Upper lobe of right lung (tissue), 1 donor: ENCODE measurements at places on chromosomes 1 and 21. TPM values are rescaled to one million over a fixed set of nuclear protein-coding genes. Genes with fewer than 3 reads are reported as not detected.

IRF6 gene
- 17.9 TPM for total RNA-seq

S100A3 gene
- 1.3 TPM for total RNA-seq

JAM2 gene
- total RNA-seq: 38.6 TPM

CRNN gene
- not detected for total RNA-seq

DHCR24 gene
- 749 TPM for total RNA-seq

PCP4L1 gene
- 8.2 TPM for total RNA-seq

NR1I3 gene
- total RNA-seq: not detected

FNDC5 gene
- 1.5 TPM for total RNA-seq

PKLR gene
- not detected for total RNA-seq

TFF2 gene
- total RNA-seq: not detected

SPATA21 gene
- not detected for total RNA-seq

PRR9 gene
- total RNA-seq: not detected

CDA gene
- total RNA-seq: 8.8 TPM

TMEM52 gene
- total RNA-seq: 1.5 TPM

RIIAD1 gene
- total RNA-seq: not detected

CD2 gene
- total RNA-seq: 11.4 TPM

DNA sequence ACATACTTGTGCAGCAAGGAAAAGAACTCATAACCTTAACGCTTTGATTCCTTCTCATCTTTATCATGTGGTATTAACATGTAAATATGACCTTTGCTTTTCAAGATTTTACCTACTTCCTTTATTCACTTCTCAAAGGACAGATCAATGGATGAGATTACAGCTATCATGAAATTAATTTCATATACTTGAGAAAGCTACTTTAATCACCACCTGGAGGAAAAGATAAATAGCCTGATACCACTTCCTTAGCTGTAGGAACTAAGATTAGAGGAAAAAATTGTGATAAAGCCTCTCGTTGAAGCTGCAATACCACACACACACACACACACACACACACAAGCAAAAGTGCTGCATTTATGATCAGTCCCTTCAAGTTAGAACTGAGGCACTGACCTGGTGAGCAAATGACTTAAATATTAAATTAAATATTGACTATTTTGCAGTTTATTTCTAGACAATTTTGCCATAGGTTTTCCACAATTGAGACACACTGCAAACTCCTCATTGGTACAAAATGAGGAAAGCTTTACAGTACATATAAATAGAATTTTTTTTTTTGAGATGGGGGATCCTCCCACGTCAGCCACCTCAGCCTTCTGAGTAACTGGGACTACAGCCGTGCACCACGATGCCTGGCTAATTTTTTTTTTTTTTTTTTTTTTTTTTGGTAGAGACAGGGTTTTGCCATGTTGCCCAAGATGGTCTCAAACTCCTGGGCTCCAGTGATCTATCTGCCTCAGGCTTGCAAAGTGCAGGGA, 27.2 kb upstream of the DMRTB1 start:
- DNase-seq: no peak

DNA sequence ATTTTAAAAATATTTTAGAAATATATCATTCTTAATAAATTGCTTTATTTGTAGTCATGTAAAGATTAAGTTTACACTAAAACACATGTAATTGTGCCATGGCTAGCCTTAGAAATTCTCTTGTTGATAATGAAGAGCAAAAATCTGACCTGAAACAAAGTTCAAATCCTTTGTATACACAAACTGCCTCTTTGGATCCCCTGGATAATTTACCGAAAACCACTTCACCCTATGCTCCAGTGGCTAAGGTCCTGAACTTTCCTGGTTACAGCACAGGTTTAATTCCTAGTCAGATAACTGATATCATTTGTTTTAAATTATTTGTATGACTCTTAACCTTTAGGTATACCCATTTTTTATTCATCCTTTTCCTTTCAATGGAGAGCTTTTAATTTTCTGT, 1093.2 kb upstream of the ADGRL4 start:
- no peak for DNase-seq

GRCh38 chr1:169886931-169887330, 6.8 kb downstream of the SCYL3 start:
- no peak for DNase-seq

DNA sequence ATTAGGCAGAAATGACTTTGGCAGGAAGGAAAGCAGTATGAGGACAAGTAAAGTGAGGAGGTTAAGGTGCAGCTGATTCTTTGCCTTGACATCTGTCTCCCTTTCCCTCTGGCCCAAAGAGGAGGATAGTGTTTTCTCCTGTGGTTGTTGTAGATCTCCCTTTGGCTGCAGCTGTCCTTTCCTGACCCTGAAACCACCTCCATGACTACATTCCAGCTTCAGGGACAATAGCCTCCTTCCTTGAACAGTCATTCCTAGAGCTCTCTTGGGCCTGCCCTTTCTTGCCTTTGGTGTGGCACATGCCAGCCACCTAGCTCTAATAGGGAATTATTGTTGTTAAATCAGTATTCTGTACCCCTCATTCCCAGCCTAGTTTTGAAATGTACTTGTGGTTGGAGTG, 6.2 kb downstream of the ZMYM1 start:
- no peak for DNase-seq

GRCh38 chr1:183607322-183607980, 17.2 kb upstream of the NCF2 start:
- no peak for DNase-seq

DNA sequence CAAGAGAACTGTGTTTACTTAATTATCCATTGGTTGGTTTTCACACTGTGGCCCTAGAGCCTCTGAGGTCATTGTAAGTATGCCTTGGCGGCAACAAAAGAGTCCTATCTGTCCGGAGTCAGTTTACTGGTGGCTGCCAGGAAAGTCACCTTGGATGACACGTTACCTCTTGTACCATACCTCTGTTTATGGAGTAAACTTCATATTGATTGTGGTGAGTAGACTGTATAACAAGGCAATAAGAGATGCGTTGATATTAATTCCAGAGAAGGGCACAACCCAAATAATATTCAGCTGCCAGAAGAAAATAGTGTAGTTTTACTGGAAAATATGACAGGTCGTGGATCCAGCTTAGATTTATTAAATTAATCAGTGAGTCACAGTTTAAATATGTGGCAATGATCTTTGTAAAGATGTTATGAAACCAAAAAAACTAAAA, 20.4 kb upstream of the KIF14 start:
- DNase-seq: no peak

GRCh38 chr1:50476800-50477199, 53.6 kb upstream of the DMRTA2 start:
- DNase-seq: no peak

DNA sequence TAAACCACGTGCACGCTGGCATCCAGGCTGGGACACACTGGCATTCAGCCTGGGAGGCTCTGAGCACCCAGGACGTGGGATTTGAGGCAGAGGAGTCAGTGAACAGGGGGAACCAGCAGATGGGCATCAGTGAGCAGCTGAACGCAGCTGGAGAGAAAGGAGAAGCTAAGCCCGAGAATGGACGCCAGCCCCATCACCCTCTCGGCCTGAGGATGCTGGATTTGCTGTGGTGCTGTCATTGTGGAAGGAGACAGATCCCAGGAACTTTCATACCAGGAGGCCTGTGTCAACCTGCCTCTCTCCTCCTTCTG, 132.8 kb downstream of the PGBD5 start:
- no peak for DNase-seq

GRCh38 chr1:32801096-32801715, 16.0 kb downstream of the YARS1 start:
- DNase-seq: no peak

DNA sequence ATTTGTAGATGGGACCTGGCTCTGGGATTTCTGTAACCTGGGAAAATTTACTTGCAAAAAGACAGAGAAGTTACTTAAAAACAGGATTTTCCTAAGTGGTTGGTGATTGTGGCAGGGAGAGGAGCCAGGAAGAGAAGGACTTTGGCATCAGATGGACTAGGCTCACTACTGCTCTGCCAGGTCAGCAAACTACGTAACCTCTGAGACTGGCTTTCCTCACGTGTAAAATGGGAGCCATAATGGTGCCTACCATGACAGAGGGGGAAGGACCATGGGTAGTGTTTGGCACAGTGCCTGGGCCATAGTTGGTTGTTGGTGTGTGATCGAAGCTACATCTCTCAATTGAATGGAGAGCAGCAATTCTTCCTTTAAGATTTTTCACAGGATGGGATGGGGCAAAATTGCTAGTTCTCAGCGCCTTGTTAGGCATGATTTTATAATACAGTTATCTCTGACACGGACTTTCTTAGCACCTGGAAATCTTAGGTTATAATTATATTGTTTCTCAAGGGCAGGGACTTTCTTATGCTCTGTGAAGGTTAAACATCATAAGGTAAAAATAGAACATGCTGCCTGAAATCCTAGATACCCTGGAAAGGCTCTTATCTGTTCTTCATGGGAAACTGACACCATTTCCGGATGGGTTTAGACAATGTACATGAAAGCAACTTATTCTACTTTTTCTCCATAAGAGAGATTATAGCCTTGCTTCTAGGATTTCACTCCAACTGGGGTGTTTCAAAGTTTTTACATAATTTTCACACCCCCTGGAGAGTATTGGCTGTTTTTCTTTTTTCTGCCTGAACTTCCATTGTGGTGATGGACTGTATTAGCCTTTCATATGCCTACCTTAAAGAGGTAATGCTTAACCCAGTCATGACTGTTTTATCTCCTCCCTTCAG, 10.9 kb downstream of the ROR1 start:
- no peak for DNase-seq

- DNase-seq: no peak
These were observed 30.7 kb downstream of the CA6 start for GRCh38 chr1:8976338-8976737.

GRCh38 chr1:171434717-171435346, 50.5 kb upstream of the PRRC2C start:
- DNase-seq: no peak

DNA sequence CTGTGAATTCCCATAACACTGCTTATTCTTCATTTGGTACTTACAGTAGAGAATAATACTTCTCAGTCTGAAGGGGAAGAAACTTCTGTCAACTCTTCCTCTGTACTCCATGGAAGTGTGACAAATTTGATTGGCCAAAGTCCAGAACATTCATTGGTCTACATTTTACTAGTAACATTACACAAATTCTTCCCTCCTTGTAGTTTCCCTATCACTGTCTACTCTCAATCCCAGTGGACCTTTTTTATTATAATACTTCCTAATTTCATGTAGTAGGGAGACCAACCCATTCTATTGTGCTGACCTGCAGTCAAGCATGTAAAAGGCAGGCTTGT, 74.7 kb downstream of the ALG6 start:
- no peak for DNase-seq

GRCh38 chr1:183620311-183620710, 15.3 kb downstream of the ARPC5 start:
- no peak for DNase-seq

DNA sequence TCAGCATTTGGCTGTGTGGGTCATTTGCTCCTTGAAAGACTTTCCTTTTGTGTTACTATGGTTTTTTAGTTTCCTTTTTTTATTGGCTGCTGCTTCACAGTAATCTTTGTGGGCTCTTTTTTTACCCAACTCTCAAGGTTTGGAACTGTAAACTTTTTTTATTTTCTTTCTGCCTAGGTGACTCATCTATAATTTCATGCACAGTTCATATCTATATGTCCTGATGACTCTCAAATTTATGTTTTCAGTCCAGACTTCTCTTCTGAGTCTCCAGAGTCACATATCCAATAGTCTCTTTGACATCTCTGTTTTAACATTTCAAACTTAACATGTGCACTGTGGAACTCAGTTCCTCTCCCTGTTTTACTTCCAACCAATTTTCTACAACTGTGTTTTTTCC, 83.4 kb downstream of the ATF6 start:
- no peak for DNase-seq

GRCh38 chr1:8706995-8707396, 110.4 kb downstream of the RERE start:
- no peak for DNase-seq

DNA sequence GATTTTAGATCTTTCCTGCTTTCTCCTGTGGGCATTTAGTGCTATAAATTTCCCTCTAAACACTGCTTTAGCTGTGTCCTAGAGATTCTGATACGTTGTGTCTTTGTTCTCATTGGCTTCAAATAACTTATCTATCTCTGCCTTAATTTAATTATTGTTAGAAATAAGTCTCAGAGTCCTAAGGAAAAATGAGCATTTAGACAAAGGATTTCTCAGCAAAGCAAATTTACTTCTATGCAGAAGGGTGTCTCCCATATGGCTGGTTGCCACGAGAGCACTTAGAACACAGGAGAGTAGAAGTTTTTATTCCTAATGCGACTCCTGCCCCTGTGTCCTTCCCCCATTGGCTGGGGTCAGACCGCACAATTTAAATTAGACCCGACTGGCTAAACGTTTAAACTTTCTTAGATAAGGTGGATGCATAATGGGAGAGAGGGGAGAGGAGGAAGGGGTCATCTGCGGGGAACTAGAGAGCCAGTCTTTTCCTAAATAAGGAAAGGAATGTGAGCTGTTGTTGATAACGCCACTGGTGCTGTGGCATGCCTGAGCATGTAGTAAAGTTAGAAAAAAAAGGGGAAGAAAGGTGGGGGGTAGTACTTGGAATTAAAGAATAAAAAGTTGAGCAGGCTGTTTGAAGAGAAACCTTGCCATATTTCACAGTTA, 170.2 kb downstream of the DYRK1A start:
- DNase-seq: no peak

DNA sequence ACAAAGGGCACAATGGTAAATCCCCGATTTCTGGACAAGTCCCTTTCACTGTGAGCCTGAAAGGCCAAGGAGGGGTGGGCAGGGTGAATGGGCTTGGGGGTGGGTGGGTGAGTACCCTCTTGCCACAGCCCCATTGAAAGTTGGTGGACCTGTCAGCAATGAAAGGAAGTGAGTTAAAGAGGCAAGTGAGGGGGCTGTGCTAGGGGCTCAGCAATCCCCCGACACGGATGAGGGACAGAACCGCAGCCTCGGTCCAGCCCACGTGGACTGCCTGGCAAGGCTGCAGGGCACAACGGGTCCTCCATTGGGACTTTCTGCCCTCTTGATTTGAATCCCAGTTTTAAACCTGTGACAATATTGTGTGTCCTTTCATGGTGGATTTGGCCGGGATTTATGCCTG, 255.3 kb downstream of the FOXD2 start:
- peak; percentile 38 for DNase-seq

DNA sequence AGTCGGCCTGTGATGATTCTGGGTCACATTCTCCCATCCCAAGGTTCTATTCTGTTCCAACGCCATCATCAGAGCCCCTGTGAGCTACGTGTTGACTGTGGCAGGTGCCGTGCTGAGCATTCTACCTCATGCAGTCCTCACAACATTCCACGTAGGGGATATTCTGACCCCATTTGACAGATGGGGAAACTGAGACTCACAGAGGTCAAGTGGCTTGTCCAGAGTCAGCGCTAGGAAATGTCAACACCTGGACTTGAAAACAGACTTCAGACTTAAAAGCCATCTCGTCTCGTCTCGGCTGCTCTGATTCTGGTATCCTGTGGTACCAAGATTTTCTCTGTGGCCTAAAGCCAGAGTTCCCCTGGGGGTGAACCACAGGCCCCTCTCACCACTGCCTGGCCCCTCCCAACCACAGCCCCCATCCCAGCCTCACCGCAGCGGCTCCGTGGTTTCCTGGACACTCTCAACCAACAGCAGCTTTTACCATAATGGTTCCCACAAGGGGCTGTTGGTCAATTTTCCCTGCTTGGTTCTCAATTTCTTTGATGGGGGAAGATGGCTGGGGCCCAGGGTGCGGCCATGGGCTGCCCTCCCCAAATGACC, 39.6 kb downstream of the SDC3 start:
- DNase-seq: no peak

- no peak for DNase-seq
These were observed 14.4 kb upstream of the CD101 start for GRCh38 chr1:116987256-116987555.
